Kidney (tissue), 22 donors: ENCODE measurements at places on chromosomes 3 and 15. TPM values are rescaled to one million over a fixed set of nuclear protein-coding genes. Genes with fewer than 3 reads are reported as not detected.

DNA sequence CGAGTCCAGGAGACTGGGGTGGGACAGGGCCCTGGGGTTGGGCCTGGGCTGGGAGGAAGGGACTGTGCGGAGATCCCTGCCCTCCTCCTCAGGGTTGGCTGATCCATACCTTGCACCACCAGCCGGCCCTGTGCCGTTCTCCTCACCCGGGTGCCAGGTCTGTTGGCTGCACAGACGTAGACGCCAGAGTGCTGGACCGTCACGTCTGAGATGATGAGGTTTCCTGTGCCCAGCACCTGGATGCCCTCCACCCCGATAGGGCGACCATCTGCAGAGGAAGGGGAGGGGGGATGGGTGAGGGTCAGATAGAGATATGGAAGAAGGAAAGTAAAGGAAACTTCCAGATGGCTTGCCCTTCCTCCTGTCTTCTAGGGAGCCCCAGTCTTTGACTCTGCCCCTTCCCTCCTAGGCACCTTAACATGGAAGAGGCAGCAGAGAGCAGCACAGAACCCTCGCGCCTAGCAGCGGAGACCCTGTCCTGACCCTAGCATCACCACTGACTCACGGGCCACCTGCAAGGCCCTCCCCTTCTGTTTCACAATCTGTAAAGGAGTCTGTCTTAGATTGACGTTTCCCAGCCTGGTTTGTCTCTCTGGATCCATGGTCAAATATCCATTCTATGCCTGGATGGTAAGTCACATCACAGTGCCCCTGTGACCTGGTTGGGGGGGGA is 28.8 kb downstream of the RNU5B-1 start:
- DNase-seq: no peak

Gene C3orf85
- polyA plus RNA-seq: 40.4 TPM

DNA sequence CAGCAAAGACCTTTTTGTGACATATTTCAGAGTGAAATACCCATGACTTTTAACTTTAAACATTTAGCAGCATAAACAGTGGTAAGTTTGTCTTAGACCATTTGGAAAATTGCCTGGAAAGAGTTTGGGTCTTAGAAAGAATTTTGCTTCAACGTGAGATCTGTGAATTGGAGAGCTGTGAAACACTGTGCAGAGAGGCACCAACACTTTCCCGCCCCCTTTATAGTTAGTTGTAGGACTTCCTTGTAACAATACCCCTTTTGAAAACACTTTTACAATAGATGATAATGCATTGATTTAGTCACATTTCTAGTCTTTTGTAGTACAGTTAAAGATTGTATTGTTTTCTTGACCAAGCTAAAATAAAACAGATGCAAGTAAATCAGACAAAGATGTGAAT is 43.5 kb upstream of the MBNL1 start:
- no peak for DNase-seq

DNA sequence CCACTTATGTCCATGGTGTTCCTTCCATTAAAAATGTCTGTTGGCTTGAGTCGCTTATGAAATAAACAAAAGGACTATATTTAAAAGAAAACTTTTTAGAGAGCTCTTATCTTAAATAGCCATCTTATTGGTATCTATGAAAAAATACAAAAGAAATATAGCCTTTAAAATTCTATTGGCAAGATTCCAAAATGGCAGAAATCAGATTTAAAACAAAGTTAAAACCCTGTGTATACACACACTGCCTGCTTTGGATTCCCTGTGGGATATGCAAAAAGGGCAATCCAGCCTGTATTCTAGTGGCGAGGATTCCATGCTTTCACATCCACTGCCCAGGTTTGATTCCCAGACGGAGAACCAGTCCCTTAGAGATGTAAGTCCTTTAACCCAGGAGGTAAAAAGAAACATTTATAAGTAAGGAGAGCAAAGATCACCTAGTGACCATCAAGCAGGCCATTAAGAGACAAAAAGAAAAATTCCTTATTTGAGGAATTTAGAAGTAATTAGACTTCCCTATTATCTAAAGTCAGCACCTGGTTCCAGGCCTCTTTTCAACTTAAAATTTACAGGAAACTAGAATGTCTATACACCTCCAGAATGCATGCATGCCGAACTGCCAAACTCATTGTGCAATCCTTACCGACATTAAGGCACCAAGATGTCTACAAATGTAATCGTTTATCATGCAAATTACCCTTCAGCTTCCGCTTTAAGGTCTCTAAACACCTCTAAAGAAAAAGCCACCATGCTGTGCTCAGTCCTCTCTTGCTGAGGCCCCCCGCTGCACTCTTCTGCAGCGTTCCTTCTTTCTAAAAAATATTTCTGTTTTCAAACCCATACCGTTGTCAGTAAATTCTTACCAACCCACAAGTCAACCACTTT is 69.6 kb upstream of the STRIT1 start:
- no peak for DNase-seq

DNA sequence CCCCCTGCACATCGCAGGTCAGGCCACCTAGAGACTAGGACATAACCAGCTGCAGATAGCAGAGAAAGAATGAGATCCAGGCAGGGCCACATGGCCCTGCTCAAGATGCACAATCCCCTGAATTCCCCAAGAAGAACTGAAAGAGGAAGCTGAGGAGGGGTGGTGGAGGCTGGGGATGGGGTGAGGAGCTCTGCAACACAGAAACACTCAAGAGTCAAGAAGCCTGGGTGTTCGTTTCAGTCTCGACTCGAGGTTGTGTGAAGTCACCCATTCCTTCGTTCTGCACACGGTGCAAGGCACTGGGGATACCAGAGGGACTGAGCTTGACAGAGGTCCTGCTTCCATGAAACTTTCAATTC is 62.0 kb downstream of the TLE3 start:
- DNase-seq: no peak

DNA sequence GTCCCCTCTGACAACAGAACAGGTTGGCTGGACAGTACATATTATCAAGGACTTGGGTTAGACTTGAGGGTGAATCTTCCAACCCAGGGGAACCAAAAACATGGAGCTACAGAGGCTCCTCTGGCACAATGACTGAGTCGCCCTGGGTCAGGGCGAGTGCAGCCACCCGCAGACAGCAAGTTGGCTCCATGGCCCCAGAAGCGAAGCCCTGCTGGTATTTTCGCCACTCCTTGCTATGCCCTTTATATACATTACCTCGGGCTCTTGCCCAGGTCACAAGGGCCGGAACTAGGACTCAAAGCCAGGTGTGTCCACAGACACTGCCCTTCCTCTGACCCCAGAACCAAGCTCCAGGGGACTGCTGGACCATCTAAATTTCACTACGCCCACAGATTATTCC is 64.6 kb downstream of the ADCY5 start:
- DNase-seq: no peak

DNA sequence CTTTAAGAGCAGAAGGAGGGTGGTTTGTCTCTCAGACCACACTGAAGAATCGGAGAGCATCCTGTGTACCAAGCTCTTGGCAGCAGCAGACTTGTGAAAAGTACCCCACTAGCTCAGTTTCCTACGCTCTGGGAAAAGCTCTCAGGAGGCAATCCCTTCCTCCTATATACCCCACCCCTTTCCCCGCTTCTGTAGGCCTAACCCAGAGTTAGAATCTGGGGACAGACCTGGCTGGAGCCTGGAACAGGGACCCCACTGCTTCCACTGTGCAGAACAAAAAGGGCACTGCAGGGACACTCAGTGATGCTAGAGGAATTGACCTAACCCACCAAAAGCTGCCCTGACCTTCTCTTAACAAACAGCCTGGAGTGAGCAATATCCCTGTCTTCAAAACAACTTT is 70.0 kb upstream of the CCDC39 start:
- DNase-seq: no peak

Gene TGM4
- not detected for polyA plus RNA-seq

Gene ARRDC4
- polyA plus RNA-seq: 20.9 TPM

Gene ZCWPW2
- polyA plus RNA-seq: 0.54 TPM

DNA sequence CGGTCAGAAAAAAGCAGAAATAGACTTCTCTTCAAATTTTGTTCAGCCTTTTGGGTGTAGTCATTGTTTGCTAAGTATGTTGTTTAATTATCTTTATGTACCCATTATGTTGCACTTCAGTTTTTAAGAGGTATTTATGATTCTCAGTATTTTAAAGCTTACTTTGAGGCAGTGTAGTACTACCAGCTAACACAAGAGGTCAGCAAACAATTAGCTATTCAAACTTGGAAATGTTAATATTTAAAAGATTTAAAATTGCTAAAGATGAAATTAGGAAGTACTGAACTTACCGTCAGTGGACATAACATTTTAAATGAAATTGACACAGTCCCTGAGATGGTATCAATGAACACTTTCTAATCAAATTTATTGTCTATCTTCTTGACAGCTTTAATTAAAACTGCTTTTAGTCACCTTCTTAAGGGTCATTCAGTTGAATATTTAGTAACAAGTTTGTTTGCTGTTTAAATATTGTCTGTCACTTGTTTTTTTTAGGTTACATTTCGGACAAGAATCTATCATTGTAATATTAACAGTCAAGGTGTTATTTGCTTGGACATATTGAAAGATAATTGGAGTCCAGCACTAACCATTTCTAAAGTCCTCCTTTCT is 28.1 kb downstream of the NKIRAS1 start:
- no peak for DNase-seq

GRCh38 chr3:142356818-142357217 is 91.0 kb downstream of the XRN1 start:
- no peak for DNase-seq

- DNase-seq: no peak
These were observed 225.6 kb downstream of the NFKBIZ start for GRCh38 chr3:102074946-102075345.

DNA sequence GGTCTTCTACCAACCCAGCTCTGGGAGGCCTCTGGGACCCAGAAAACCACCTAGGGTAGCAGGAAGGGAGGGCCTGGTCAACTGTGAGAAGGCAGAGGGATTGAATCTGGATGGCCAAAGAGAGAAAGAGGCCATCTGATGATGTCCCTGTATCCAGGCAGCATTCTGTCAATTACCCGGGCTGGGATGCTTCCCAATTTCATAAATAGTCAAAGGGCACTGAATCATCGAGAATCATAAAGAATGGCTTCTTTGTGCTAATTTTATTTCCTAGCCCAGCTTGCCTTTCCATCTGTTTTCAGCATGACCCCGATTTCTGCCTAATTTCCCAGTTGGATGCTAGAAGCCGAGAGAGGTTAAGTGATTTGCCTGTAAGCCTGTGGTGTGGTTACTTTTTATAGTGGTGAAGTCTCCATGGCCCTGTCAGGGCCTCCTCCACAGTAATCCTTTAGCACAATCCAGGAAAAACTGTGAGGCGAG is 129.2 kb downstream of the FAM43A start:
- DNase-seq: no peak
